Left kidney (tissue), 8 donors: ENCODE measurements at places on chromosomes 4 and X. TPM values are rescaled to one million over a fixed set of nuclear protein-coding genes. Genes with fewer than 3 reads are reported as not detected.

DNA sequence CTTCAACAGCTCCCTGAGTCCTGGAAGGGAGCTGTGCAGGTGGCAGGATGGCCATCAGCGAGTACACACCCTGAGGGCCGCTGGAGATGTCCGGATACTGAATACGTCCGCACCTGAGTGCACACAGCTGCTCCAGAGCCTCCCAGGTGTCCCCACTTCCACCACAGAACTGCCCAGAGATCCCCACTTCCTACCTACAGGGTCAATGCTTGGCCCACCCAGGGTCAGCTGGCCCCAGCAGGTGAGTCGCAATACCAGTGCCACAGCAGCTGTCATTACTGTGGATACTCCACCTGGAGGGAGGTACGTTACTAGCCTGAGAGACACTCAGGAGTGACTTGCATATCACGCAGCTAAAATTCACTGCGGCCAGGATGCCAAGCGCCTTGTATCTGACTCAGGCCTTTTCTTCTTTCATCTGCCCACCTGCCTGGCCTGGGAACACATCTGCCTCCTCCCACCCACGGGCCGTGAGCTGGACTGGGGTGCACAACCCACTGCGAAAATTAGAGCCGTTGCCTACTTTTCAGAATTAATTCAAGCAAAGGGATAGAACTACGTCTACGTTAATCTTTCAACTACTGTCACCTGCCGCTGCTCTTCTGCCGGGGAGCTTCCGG, 9.4 kb downstream of the C4orf50 start:
- DNase-seq: no peak

DNA sequence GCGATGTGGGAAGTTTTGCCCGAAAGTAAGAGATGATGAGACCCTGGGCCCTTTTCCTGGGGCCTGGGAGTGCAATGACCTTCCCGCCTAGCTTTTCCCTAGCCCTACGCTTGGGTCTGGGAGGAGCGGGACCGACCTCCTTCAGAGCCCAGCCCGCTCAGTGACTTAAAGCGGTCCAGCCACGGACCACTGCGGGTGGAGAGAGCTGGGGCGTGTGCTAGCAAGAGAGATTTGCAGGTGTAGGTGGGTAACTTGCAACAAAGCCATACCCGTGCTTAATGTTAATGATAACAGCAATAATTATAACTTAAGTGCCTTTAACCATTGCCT, 503 bp upstream of the PDE5A start:
- no peak for DNase-seq

DNA sequence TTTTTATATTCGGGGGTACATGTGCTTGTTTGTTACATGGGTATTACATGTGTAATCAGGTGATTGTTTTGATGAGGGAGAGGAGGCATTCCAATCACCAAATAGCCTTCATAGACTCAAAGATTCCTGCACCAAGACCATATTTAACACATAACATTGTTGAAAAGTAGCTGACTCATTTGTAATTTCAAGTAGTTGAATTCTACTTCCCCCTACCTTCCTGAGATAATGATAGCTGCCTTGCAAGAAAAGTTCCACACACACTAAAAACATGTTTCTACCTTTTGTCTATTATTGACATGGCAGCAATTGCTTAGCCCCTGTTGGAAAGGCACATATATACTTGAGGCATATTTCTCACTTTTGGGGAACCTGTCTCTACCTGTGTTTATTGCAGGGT, 16.1 kb downstream of the PGAM4 start:
- no peak for DNase-seq

The AREG gene
- polyA plus RNA-seq: 0.25 TPM

The STPG2 gene
- 0.58 TPM for polyA plus RNA-seq

The GLRA3 gene
- not detected for polyA plus RNA-seq

GRCh38 chr4:158741326-158742021, 18.3 kb upstream of the PPID start:
- DNase-seq: no peak

DNA sequence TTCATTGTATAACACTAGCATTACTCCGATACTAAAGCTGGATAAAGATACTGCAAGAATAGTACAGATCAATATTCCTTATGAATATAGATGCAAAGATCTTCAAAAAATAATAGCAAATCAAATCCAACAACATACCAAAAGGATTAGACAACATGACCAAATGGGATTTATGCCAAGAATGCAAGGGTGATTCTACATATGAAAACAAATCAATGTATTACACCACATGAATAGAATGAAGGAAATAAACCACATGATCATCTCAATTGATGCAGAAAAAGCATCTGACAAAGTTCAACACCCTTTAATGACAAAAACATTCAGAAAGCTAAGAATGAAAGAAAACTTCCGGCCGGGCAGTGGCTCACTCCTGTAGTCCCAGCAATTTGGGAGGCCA, 42.8 kb downstream of the CUL4B start:
- DNase-seq: no peak

DNA sequence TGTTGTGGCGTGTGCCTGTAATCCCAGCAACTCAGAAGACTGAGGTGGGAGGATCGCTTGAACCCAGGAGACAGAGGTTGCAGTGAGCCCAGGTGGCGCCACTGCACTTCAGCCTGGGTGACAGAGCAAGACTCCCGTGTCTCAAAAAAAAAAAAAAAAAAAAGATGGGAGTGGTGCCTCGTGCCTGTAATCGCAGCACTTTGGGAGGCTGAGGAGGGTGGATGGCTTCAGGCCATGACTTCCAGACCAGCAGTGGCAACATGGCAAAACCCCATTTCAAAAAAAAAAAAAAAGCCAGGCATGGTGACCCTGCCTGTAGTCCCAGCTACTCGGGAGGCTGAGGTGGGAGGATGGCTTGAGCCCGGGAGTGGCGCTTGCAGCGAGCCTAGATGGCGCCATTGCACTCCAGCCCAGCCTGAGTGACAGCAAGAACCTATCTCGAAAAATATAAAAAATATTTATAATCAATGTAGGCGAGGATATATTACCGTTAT, 27.0 kb downstream of the EIF2S3 start:
- DNase-seq: peak; percentile 10

- DNase-seq: no peak
Measured at GRCh38 chrX:31832263-31832662, 760.4 kb upstream of the FTHL17 start.

DNA sequence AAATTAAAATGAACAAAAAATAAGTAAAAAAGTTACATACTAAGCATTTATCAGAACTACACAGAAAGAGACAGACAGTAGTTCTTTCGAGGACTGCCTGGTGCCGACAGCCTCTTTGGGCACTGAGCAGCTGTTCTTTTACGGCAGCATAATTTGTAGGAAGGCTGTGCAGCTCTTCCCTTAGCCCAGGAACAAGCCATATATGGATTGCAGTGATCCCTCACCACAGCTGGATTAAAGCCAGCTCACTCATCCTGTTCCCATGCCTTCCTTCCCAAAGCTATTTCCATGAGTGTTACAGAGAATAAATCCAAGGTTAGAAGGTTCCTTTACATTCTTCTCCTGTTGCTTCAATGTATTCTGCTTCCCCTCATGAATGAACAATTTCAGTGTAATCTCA, 71.7 kb downstream of the DDX60L start:
- DNase-seq: peak; percentile 68

- no peak for DNase-seq
Measured at GRCh38 chr4:128846063-128846462, 36.6 kb downstream of the JADE1 start.

The NKAP gene
- polyA plus RNA-seq: 17.0 TPM

The DCAF8L1 gene
- polyA plus RNA-seq: not detected

The TLR10 gene
- 0.40 TPM for polyA plus RNA-seq

The RBBP7 gene
- polyA plus RNA-seq: 265 TPM

- no peak for DNase-seq
Measured at GRCh38 chr4:48247142-48247877, 22.3 kb downstream of the TEC start.

DNA sequence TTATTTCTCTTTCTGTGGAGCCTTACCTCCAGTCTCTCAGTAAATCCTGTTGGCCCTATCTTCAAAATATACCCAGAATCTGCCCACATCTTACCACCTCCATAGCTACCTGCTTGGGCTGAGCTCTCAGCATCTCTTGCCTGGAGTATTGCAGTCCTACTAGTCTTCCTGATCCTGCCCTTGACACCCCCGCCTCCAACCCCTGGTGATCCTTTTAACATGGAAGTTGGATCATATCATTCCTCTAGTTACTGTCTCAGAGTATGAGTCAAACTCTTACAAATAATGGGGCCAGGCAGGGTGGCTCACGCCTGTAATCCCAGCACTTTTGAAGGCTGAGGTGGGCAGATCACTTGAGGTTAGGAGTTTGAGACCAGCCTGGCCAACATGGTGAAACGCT, 43.1 kb upstream of the SETD7 start:
- DNase-seq: no peak

DNA sequence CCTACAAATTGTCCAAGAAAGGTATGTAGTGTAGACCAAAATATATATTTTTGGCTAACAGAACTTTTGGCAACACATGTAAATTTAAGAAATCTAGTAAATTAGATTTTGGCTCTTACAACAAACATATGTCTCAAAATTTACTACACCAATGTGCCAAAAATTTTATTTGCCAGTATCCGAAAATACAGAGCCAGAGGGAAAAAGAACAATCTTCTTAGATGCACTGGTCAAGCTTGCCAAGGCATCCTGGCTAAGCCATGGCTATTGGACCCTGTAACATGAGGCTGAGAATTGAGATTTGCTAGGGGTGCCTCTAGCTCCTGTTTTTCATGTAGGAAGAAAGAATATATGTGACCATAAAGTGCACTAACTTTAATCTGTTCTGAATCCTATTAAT, 91.8 kb downstream of the GABRG1 start:
- no peak for DNase-seq

DNA sequence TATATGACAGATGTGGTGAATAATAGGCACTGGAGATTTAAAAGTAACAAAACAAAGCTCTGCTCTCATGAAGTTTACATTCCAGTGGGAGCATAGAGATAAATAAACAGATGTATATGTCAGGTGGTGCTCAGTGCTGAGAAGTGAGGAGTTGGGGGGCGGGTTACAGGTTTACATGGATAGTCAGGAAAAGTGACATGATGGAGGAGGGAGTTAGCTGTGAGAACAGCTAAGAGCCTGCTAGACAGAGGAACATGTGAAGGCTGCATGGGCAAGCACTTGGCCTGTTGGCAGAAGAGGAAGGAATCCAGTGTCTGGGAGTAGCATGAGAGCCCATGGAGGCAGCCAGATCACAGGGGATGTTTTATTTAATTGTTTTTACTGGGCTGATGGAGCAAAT, 10.2 kb upstream of the TMEM156 start:
- no peak for DNase-seq

DNA sequence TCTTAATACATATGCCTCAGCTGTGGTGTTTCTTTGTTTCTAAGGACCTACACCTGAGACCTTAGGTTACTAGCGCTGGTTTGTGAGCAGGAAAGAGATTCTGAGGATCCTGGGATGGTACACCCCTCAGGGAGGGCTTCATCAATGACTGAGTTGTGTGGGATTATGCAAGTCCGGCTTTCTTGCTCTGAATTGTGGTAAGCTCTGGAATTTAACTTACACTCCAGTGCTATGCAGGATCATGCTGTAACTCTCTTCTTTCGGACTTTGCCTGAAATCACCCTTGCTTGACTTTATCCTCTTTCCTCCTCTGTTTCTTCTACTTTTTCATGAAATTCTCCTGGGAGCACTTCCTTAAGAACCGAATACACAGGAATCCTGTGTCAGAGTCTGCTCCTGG, 431.5 kb upstream of the BOD1L1 start:
- DNase-seq: no peak

The RIBC1 gene
- 4.8 TPM for polyA plus RNA-seq

The MTTP gene
- polyA plus RNA-seq: 13.7 TPM

DNA sequence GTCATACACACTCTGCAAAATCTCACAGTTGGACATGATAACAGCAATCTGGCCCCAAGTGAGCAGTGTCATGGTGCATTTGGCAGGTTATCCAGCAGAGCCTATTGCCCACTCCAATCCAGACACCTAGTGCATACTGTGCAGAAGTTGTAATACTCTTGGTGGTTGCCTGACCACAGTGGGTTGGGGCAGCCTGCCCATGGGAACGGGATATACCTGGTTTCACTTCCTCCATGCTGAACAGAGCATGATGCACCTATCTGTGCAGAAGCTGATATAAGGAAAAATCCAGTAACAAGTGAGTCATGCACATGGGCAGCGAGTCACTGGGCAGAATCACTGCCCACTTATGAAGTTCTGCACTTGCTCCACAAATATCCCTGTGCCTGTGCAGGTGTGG, 105.3 kb upstream of the IGSF1 start:
- DNase-seq: no peak

- peak; percentile 34 for DNase-seq
Measured at GRCh38 chr4:184648313-184649025, 778 bp downstream of the CASP3 start.

The SLC49A3 gene
- polyA plus RNA-seq: 3.7 TPM

The CFAP99 gene
- 0.80 TPM for polyA plus RNA-seq

DNA sequence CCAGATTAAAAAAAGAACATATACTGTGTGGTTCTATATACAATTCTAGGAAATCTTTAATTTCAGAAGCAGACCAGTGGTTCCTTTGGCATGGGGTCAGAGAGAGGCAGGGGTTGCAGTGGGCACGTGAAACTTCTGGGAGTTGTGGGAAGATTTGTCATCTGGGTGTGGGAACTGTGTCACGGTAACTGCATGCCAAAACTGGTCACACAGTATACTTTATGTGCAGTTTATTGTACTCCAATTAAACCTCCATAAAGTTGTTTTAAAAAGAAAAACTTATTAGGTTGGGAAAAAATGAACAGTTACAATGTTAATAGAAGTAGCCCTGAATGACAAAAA, 26.7 kb upstream of the STS start:
- DNase-seq: no peak

- DNase-seq: no peak
Measured at GRCh38 chr4:75714704-75715103, 9.7 kb upstream of the USO1 start.

DNA sequence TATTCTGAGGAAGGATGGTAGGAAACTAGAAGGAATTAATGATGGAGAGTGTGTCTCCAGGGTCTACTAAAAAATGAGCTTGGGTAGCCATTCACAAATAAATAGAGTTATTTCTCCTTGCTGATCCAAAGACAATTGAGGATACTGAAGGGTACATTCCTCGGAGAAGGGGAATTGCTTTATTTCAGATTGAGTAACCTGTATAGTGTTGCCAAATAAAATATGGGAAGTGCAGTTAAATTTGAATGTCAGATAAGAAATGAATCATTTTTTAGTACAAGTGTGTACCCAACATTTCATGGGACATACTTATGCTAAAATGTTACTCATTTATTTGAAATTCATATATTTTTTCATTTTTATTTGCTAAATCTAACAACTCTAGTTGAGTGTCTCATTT, 16.0 kb upstream of the VSIG1 start:
- no peak for DNase-seq

- no peak for DNase-seq
Measured at GRCh38 chrX:107167163-107167921, 38.9 kb downstream of the NUP62CL start.
